Activated naive CD4-positive, alpha-beta T cell treated with anti-CD3 and anti-CD28 coated beads for 36 hours (primary cell): ENCODE measurements at places on chromosomes 3 and 15. TPM values are rescaled to one million over a fixed set of nuclear protein-coding genes. Genes with fewer than 3 reads are reported as not detected.

- H3K27me3 ChIP-seq, result peaks cover 6% of the 10 kb centered on the region
- H3K27ac ChIP-seq, result no peak overlapping the region
- no peak for DNase-seq
- no peaks in the 10 kb centered on the region for H3K4me1 ChIP-seq
- H3K36me3 ChIP-seq, result no peaks in the 10 kb centered on the region
These were observed 98.9 kb downstream of the LINGO1 start for GRCh38 chr15:77533578-77534430.

DNA sequence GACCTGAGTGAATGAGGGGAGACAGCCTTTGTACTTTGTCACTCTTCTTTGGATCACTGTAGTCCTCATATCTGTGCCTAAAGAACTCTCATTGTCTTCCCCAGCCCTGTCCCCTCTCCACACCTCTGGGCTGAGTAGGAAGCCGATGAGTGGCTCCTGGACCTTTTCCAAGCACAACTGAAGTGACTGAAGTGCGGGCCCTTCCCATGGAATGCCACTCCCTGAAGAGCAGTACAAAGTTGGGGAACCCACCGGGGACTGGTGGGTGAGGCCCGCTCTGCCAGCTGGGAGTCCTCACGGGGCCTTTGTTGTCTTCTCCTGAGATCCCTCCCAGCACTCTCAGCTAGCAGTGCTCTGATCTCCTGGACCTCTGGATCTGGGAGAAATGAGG lies 90.1 kb downstream of the AAGAB start:
- H3K27ac ChIP-seq, result no peak overlapping the region
- H3K4me1 ChIP-seq, result no peaks in the 10 kb centered on the region
- no peak for DNase-seq

The ALDH1A2 gene
- total RNA-seq, result not detected

The AHSG gene
- total RNA-seq, result not detected

The CP gene
- total RNA-seq, result not detected

The SCAMP5 gene
- 0.15 TPM for total RNA-seq

The NANOGP8 gene
- not detected for total RNA-seq
